ENCODE measurements at places on chromosomes 1 and 21.

DNA sequence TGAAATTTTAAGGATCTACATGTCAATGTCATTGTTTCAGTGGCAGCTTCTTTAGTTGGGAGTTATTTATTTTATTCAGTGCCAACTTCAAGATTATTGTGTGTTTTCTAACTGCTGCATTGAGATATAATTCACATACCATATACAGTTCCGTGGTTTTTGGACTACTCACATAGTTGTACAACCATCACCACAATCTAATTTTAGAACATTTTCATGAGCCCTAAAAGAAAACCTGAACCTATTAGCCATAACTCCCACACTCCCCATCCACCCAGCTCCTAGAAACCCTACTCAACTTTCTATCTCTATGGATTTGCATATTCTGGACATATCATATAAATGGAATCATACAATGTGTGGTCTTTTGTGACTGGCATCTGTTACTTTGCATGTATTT, 220.0 kb downstream of the LRRC40 start:
- no peak for DNase-seq

GRCh38 chr1:234843946-234844345, 234.0 kb upstream of the IRF2BP2 start:
- DNase-seq: no peak

DNA sequence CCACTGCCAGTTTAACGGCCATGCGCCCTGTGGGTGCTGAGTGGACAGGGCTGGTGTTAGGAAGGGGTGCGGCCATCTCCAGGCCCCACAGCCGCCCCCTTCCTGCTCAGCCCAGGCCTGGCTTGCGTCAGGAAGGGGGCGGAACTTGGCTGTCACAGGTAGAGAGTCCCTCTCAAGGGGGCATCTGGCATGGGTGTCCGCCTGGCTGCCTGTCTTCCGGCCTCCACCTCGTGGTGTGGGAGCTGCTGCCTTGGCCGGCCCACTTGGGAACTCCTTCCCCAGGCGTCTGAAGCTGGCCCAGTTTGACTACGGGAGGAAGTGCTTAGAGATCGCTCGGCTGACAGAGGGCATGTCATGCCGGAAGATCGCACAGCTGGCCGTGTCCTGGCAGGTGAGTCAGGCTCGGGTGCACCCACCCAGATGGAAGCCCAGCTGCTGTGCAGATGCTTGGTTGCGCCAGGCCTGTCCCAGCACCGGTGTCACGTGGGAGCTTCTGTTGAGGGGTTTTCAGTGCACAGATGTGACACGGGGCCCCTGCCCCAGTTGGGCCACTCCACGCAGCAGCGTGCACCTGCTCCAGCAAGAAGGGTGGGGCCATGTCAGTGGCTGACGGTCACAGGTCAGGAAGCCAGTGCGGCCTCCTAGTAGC, 9.1 kb upstream of the ATAD3B start:
- DNase-seq: no peak

DNA sequence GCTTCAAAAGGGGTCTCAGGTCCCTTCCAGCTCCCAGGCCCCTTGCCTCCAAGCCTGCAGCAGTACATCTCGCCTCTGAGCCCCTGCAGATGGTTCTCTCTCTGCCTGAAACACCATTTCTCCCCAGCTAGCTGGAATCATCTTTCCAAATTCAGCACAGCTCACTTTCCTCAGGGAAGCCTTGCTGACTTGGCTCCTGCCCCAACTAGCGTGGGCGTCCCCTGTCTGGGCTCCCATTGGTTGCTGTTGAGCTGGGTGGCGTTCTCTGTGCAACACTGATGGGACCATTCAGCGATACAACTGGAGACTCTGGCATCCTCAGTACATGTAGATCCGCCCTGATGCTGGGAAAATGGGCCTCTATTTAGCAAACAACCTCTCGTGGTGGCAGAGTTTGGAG, 141.3 kb upstream of the IGSF21 start:
- DNase-seq: no peak

- no peak for DNase-seq
Observed at GRCh38 chr1:61497013-61497412, 227.9 kb downstream of the TM2D1 start.

GRCh38 chr1:225757927-225758656, 19.5 kb upstream of the SRP9 start:
- DNase-seq: no peak

- no peak for DNase-seq
Observed at GRCh38 chr21:42568866-42569731, 55.4 kb downstream of the SLC37A1 start.

GRCh38 chr21:41761211-41761933, 5.5 kb downstream of the RIPK4 start:
- DNase-seq: no peak

- DNase-seq: peak; percentile 69
Observed at GRCh38 chr1:198158735-198159589, 2.2 kb downstream of the NEK7 start.

GRCh38 chr1:176643536-176643935, 180.6 kb downstream of the PAPPA2 start:
- peak; percentile 35 for DNase-seq

DNA sequence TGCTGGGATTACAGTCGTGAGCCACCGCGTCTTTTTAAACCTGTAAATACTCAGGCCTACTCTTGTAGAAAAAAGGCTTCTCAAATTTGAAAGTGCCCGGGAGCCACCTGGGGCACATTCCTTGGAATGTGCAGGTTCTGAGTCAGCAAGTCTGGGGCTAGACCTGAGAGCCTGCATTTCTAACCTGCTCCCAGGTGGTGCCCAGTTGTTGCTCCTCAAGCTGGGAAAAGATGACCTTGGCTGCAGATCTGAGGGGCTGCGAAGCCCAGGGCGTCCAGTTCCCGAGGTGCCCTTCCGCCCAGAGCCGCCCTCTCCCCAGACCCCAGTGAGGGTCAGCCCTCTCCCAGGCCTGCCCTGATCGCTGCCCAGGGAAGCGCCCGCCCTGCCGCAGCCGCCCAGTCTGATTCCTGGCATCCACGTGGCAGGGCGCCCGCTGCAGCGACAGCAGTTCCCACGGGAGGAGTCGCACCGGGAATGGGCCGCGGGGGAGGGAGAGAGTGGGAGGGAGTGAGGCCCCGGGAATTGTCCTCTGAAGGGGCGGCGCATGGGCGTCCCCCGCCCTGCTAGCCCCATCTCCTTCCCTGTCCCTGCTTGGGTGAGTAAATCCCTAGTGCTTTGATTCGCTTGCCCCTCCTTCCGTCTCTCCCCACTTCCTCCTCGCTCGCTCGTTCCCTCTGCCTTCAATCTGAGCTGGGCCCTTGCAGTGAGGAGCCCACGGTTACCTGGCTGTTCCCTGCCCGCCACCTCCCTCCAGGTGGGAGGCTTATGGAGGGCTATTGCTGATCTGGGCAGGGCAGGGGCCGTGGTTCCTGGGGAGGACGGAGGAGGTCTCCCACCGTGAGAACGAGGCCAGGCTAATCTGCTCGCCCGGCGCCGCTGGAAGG, 18.8 kb upstream of the TENT5B start:
- DNase-seq: no peak

DNA sequence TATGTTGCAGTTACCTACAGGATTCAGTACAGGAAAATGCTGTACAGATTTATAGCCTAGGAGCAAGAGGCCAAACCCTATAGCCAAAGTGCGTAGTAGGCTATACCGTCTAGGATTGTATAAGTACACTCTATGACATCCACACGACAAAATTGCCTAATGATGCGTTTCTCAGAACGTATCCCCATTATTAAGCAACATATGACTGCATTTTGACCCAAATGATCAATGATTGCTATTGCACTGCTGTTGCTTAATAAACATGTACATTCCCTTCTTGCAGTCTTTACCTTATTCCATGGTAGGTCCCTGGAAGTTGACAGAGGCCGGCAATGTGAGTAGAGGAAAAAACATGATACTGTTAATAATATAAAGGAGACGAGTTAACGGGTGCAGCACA, 33.0 kb downstream of the LRRC8C start:
- no peak for DNase-seq

DNA sequence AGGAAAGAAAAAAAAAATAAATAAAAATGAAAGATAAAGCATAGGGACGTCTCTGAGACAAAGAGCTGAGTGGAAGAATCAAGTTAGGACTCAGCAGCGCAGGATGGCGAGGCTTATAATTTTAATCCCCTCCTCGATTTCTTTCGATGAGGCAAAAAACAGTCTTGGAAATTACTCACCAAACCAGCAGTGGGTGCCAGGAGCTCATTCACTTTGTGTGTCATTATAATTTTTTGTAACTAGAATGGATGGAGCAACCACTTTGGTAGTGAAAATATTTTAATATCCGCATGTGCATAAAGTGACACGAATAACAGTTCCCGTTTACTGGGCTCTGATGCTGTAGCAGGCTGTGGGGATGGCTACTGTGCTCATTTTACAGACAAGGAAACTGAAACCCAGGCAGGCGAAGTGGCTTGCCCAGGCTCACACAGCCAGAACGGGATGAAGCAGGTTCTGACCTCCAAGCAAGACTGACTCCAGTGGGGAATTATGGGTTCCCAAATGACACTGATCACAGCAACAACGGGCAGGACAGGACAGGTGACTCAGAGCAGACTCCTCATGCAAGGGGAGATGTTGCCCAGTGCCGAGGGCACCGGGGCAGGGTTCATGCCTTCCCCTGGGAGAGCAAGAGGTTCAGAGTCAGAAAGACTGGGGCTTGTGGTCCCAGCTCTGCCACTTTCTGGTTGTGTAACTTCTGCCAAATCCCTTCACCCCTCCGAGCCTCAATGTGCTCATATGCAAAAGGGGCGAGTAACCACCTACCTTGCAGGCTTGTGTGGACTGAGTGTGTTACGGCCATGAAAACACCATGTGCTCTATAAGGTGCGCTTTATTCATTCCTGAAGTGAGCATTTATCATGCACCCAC, 63.6 kb downstream of the RUNX3 start:
- no peak for DNase-seq

DNA sequence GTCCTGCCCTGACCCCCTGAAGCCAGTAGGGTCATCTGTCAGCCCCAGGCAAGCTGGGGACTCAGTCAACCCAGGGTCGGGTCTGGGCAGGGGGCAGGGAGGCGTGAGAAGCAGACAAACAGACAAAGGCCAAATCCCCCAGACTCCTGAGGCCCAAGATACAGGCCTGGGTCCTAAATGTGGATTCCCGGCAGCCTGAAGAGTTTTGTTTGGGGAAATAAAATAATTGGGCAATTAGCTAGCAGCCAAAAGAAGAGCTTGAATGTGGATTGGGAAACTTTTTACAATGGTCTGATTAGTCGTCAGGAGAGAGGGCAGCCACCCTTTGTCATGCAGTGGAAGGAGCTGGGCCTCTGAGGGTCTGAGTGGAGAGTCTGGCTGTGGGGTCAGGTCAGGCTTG, 4.5 kb upstream of the LEFTY2 start:
- no peak for DNase-seq

DNA sequence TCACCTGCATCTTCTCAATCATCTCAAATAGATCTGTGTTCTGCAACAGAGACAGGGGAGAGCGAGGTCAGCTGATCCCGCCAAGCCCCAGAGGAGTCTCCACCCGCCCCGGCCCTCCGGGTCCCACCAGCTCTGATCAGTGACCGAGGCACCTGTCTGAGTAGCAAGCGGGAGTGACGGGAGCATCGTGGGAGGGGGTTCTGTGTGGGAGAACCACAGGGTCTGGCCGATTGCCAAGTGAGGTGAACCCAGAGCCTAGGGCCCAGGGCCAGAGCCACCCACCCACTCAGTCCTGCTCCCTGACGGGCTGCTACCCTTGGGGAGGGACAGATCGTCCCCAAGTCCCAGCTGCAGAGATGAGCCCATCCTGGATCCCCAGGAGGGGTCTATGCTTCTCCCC, 49.1 kb downstream of the RAP1GAP start:
- no peak for DNase-seq

GRCh38 chr1:225544924-225545323, 108.0 kb downstream of the ENAH start:
- no peak for DNase-seq

- no peak for DNase-seq
Observed at GRCh38 chr1:234854645-234855039, 244.7 kb upstream of the IRF2BP2 start.

- no peak for DNase-seq
Observed at GRCh38 chr1:99439433-99440075, 175.3 kb downstream of the PLPPR4 start.

GRCh38 chr1:15848143-15848928, 829 bp downstream of the SPEN start:
- no peak for DNase-seq

DNA sequence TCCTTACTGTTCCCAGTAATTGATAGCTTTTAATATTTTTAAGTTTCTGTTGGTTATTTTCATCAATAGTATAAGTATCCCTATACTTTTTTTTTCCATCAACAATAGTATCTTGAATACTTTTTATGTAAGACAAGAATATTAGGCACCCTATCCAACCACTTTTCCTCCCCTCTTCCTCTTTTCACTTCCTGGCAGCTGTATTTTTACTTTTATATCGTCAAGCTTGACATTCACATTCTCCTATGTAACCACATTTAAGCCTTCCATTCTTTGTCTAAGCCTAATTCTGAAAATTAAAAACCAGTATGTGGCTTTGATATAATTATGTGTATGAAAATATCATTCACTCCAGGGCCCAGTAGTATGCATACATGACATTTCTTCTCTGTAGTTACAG, 9.3 kb downstream of the TMEM39B start:
- DNase-seq: no peak

- no peak for DNase-seq
Observed at GRCh38 chr1:192916021-192916420, 107.2 kb downstream of the RGS2 start.

DNA sequence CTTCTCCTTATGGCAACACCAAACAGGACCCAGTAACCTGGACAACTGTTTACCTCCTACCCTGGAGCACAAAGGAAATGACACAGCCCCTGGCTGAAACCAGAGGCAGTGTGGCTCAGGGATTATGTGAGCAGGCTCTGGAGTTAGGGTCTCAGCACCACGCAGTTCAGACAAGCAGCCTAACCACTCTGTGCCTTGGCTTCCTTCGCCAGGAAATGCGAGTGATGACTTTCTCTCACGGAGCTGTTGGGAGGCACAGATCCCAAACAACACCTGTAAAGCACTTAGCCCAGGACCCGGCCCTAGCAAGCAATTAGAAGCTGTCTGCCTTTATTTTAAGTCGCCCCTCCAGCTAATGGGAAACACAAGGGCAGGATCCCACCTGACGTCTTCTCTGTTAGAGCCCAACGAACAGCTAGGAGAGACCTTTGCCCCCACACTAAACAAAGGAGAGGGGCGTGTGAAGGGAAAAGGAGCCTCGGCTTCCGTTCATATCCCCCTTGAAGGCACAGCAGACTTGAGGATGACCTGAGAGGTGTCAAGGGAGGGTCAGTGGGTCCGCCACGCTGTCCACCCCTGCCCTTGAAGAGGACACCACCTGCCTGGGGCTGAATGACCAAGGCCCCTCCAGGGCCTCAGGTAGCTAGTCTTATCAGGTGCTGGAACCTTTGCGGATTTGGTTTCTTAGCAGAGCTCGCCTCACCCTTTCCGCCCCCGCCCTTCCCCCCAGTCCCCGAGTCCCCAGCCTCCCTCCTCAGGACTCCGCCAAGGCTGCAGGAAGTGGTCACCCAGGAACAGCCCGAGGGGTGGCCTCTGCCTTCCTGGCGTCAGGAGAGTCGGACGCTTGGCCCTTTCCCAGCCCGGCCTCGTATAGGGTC, 860 bp downstream of the TMEM63A start:
- no peak for DNase-seq
